ENCODE measurements at places on chromosomes 2 and 18.
A peak's percentile ranks its signal among the peaks of the same experiment; 100 is the strongest.

- DNase-seq = peak; percentile 99
These were observed 73.6 kb downstream of the LPIN2 start for GRCh38 chr18:2939317-2939716.

GRCh38 chr2:189608170-189608569, 27.6 kb upstream of the SLC40A1 start:
- no peak for DNase-seq

- peak; percentile 19 for DNase-seq
These were observed 112.4 kb upstream of the UPP2 start for GRCh38 chr2:157989227-157989626.

- no peak for DNase-seq
These were observed 140.3 kb downstream of the ERBB4 start for GRCh38 chr2:212398316-212398715.

DNA sequence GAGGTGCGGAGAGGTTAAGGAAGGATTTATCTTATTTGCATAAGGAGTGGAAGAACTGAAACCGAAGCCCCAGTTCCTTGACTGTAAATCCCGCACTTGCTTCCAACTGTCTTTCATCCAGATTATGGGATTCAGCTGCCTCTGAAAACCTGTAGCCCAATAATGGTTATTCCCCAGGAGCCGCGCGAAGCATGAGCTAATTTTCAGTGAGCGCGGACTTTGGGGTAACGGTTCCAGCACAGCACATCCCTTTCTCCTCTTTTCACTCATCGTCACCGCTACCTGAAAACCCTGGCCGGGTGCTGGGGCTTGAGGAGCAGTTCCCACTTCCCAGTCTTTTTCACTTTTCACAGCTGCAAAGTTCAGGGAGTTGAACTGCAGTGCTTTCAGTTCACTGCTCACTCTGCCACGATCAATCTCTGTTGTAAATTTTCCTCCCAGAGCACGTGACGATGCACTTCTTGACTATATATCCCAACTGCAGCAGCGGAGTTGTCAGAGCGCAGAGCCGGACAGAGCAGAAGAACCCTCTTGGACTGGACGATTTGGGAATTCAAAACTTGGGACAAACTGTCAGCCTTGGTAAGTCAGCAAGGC, at the start of gene KCNE4:
TSS of gene KCNE4 (plus strand) at position 498 of the 597 bp plus-strand sequence. CDS start 641 bp downstream, outside the sequence.
- DNase-seq = peak; percentile 28

DNA sequence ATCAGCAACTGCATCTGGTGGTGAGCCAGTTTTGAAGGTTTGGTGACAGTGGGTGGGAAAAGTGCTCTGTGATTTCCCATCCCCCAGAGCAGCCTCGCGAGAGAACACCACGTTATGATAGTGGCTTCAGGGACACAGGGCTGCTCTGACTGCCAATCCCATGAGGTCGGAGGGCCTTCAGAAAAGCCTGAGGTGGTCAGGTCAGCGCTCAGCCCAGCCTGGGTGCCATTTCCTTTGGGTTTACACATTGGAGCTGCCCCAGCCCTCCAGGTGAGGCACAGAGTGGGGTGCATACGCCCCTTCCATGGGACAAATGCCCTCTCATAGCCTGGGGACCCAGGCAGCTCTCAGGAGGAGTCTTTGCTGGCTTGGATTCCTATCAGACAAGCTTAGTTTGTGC, 126.8 kb downstream of the KCTD1 start:
- DNase-seq = no peak

DNA sequence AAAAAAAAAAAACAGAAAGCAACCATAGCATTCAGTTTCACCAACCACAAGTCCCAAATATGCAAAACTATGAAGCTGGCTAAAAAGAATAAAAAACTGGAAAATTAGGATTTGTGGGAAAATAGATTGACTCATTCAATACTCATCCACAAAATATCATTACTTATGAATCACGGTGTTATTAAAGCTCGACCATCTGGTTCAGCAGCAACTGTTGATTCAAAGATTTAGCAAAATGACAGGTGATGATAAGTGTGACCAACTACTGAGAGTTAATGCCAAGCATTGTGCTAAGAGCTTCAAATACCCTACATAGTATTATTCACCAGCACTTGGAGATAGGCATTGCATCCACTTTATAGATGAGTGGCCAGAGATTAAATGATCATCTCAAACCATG, 26.2 kb upstream of the XDH start:
- DNase-seq = no peak

- DNase-seq = no peak
These were observed 53.9 kb downstream of the TMEM18 start for GRCh38 chr2:623130-623922.

- DNase-seq = peak; percentile 63
These were observed 604 bp upstream of the STK11IP start for GRCh38 chr2:219596954-219597551.

DNA sequence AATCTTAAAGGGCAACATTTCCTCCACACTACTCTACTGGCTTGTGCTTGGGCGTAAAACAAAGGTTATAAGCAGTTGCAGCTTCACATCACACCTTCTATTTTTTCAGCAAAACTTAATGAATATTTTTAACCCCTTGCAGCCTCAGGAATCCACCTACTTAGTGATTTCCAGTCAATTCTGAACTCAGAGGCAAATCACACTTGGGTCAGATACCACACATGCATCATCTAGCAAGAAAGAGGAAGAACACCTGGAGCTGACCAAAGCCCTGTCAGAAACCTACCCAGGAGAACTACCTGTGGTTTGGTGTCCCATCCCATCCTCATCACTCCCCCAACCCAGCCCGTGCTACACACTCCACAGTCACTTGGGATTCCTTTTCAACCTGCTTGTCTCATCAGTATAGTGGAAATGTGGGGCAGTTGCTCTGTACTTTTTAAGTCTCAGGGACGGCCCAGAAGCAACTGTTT, 25.5 kb downstream of the PIAS2 start:
- no peak for DNase-seq

- DNase-seq = no peak
These were observed 3.6 kb downstream of the TBR1 start for GRCh38 chr2:161419638-161420190.

DNA sequence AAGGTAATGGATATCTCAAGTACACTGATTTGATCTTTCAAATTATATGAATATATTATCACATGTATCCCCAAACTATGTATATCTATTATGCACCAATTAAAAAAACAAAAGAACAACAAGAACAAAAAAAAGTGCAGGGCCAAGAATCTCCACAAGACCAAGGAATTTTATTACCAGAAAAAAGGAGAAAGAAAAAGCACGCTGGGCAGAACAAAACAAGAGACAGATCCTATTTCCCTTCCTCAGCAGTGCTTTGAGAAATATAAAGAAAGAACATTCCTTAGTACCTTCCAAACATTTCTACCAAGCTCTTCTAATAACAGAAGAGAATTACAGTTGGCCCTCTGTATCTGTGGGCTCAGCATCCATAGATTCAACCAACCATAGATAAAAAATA, 144.7 kb upstream of the CREB1 start:
- DNase-seq = no peak

DNA sequence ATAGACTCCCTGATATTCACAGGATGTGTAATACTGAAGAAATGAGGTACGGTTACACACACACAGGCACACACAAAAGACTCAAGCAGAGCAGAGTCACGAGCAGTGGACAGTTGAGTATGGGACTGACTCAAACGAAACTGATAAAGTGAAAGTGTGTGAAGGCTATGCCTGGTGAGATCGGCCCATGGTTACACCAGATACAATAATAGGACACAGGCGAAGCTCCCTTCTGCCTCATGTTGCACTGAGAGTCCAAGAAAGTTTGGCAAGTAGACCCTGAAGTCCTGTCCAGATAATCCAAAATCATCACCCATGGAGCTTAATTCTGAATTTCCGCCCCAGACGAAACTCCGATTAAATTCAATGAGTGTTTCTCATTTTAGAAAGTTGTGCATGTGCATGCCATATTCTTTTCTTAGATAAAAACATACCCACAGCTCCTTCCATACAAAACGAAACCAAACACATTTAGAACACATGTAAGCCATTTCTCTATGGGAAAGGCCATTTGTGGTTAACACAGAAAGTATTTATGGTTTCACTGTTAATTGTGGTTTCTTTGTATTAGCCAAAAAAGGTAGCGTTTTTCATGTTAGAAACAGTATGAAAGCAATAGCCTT, 567.6 kb downstream of the PLCL1 start:
- DNase-seq = no peak

DNA sequence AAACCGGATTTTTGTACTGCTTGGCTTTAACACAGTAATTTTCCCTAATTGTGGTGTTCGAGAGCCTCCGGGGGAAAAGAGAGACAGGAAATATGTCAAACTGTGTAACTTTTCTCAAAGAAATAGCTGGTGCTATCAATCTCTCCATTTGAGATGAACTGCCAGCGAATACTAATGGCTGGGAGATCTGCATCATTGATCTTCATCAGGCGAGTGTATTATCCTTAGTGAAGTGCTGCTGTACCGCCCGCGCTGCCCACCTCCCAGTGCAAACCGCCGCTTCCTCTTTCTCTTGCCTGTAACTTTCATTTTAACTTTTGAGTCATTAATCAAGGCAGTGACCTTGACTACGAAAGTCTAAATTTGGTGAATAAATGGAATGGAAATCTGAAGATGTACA, 246.1 kb upstream of the ST6GAL2 start:
- DNase-seq = no peak

GRCh38 chr2:157185476-157186227, 71.9 kb upstream of the GALNT5 start:
- DNase-seq = no peak

DNA sequence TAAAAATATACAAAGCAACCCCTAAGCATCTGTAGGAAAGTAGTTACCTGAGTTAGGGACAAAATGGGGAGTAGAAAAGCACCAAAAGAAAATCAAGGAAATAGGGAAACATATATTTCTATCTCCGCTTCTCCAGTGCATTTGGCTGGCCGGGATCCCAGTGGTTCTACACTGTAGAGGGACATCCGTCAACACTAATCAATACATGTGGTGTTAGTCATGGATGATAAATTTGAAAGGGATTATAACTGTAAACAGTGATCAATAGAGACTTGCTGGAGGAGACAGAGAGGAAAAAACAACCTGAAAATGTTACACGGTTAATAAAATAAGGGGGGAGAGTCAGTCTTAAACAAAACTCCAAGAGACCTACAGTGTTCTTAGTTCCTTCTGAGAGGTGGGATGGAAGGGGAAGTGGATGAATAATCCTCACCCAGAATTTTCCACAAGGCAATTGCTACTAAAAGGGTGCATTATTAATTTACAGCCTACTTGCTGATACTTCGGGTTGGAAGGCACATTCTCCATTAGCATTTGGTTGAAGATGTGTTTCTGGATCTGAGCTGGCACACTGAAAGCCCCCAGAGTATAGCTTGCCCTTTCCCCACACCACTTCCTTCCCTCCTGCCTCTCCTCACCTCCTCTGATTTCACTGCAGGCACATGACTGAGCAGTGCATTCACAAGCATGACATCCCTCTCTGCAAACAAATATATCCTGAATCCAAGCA, 530.0 kb downstream of the BCL11A start:
- no peak for DNase-seq

DNA sequence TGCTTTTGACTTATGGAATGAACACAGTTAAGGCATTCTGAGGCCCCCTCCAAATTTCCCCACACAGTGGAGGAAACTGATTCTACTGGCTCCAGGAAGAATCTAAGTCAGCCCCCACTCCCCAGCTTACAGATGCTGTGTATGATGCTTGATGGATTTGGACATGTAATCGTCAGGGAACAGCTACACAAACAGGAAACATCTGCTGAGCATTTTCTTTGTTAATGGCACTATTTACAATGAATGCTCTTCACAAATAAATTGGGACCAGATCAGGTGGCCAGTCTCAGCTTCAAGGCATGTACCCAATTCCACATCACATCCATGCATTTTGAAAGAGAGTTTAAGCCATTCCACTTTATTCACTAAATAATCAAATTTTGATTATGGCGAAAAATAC, 562.3 kb downstream of the SOX11 start:
- DNase-seq = no peak

Data from renal cortical epithelial cell (primary cell).